AG09309 (cell line): ENCODE measurements at places on chromosomes 5 and 9.

GRCh38 chr5:75617736-75618352 is 6.6 kb downstream of the ANKDD1B start:
- DNase-seq = no peak

DNA sequence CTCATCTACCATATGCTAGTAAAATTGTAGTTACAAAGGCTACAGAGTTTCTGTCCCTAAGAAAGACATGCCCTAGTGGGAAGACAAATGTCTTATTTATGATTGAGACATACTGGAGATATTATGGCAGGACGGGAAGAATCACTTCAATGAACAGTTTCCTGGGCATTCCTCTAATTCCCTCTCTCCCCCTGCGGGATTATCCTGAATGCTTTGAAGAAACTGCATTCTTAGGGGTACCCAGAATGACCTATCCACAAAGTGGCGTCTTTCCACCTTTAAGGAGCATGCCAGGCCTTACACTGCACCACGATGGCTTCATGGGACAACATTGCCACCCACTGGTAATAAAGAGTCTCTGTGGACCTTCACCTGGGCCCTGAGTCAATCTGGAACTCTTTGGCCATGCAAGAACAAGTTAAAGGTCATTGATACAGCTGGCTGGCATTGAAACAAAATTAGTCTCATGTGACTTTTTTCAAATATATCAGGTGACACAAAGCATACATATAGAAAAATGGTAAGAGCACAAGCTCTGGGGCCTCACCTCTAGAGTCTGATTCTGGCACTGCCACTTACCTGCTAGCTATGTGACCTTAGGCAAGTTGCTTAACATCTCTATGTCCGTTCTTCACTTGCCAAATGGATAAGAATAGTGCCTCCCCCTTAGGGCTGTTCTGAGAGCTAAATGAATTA is 32.0 kb downstream of the ANKRD55 start:
- DNase-seq = peak; percentile 40

DNA sequence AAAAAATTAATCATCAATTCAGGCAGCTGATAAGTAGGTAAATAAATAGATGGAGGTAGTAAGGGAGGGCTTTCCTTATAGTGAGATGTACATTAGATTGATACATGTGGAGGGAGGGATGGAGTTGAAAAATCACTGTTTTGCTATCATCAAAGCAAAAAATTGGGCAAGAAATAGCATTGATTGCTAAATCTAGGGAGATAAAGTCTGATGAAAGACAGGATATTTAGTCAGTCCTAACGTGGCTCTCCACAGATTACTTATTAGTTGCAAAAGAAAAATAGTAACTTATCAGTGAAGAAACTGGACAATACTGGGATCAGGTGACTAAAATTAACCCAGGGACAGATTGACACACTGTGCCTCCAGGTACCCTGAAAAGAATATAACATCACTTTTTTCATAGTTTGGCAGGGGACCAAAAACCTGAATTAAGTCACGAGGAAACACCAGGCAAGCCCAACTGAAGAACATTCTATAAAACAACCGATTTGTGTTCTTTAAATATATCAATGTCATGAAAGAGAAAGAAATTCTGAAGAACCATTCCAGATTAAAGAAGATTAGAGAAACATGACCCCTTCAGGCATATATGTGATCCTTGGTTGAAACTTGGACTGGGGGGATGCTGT is 27.1 kb upstream of the GOLPH3 start:
- DNase-seq = no peak

DNA sequence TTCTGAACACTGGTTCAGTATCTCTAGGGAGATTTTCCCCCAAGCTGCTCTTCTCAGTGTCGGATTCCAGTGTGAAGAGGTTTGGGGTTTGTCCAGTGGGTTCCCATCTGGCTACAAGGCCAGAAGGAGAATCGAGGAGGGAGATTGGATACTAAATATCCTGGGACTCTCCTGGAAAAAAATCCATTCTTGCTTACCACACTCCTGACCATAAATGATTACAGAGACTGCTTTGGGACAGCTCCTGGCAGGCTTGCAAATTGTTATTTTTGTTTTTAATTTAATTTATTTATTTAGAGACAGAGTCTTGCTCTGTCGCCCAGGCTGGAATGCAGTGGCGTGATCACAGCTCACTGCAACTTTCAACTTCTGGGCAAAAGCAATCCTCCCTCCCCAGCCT is 4.7 kb upstream of the SUSD1 start:
- DNase-seq = no peak

DNA sequence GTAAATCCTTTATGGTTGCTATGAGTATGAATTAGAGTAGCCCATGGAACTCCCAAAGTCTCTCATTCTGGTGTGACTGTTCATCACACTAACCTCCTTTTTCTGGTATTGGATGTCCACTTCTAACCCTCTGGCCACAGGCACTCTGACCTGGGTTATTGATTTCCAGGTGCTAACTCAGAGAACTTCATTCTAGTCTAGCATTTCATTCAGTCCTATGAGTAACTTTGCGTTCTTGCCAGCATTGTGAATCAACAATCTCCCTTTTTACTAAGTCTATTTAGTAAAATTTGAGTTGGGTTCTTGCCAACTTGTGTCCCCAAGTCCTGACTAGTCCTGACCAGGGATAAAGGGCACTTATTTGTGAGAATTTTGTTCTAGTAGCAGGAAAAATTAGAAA is 103.5 kb downstream of the SNX18 start:
- DNase-seq = no peak

- no peak for DNase-seq
Measured at GRCh38 chr5:67199859-67200258, 3.3 kb upstream of the CD180 start.

GRCh38 chr5:172845154-172845553 is 11.1 kb downstream of the ERGIC1 start:
- DNase-seq = no peak

DNA sequence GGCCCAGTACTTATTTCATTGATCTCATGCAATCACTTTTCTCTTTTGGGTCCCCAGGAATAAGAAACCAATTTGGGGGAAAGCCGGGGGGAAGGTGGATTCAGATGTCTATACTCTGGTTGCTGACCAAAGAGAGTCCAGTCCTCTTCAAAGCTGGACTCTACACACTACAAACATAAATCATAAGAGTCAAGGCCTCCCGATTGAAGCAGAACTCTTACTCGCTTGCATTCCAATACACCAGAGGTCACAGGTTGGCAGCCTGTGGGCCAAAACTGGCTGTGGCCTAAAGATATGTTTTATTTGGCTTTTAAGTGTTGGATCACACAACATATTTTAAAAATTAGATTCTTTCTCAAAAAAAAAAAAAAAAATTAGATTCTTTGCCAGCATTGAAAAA is 311.4 kb upstream of the MSX2 start:
- no peak for DNase-seq

- DNase-seq = no peak
Measured at GRCh38 chr9:134730011-134730760, 88.6 kb downstream of the COL5A1 start.

DNA sequence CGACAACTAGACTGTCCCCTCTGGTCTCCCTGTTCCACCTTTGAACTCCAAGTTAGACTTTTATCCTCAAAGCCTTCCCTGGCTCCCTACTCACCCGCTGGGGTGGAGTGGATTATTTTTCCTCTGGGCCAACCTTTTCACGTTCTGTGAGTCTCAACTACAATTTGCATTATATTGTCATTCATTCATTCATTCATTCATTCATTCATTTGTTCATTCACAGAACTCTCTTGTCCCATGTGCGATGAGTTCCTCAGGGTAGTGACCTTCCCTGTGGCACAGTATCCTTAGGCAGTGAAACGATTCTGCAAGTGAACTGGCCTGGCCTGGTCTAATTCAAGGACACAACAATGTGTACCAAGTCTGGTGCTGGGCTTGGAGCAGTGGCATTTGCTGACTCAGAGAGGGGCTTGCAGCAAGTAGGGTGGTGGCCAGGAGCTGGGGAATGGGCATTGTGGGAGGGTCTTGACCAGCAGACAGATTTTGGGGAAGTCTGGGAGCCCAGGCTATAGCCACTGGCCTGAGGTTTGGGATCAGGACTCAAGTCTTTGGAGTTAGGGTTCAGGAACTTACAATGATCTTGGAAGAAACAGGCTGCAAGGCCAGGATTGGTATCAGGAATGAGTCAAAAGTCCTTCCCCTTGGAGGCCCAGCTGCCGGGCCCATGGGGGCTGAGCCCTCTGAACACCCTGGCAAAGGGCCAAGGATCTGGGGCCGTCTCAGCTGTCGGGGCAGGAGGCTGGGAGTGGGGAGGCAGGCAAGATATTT is 37.2 kb upstream of the COL15A1 start:
- DNase-seq = no peak

GRCh38 chr9:34375901-34376595 is 650 bp downstream of the MYORG start:
- DNase-seq = no peak

GRCh38 chr5:171725205-171725601 is 60.4 kb upstream of the SMIM23 start:
- DNase-seq = no peak

DNA sequence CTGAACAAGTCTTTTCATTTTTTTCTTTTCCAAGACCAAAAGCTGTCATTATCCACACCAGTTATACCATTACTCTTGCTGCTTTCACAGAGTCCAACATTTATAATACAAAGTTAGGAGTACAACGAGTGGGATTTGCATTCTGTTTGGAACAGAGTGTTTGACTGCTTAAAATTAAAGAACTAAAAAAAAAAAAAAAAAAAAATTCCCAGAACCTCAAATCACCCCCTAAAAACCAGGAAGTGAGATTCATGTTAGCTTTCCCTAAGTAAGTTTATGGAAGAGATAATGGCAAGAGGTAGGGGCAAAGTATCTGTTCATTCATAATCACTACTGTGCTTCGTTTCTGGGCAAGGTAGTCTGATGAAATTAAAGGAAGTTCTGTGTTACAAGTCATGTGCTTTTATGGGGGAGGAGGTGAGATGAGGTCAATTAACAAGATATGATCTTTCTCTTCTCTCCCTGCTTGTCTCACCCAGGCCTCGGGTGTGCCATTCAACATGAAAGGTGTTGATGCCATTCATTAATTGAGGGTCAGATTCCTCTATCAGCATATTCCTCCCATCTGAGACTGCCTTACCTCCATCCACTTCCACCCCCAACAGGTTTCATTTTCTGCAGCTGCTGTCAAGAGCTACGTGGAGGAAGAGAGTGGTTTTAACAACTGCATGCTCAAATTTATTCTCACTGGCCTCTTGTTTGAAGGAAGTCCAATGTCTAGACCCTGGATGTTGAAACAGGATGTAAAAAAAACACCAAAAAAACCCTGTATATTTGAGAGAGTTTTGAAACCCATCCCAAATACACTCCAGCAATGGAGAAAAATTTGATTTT is 58.1 kb downstream of the MARCHF3 start:
- no peak for DNase-seq

DNA sequence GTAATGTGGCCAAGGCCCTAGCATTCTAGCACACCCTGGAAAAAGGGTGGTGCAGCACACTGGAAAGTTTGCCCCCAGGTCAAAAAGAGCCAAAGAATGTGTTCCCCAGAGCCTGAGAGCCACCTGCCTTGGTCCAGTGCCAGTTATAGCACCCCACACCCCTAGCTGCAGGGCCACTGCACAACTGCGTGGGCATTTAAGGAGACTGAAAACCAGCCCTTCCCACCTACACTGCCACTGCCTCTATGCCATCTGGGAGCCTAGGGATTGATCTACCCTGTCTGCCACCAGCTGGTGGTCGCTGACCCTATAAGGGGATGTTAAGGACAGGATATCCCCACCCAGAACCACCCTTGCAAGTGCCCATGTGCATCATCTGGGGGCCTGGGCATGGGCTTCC is 38.2 kb upstream of the PTPRD start:
- DNase-seq = no peak

DNA sequence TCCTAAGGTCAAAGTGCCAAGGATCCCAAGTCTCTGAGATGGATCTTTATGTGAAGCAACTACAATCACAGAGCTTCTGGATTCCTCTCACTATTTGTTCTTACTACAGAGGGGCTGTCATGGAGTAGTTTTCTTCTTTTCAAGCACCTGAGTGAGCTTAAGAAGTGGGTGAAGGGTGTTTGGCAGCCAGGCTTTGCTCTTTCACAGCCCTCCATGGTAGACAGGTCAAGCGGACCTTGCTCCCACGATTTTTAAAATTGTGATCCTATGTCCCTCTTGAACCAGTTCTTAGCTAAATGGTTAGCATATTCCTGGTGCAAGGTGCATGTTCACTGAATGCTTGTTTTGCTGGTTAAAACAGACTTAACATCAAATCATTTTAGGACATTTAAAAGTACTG is 332.2 kb downstream of the GADD45G start:
- no peak for DNase-seq

DNA sequence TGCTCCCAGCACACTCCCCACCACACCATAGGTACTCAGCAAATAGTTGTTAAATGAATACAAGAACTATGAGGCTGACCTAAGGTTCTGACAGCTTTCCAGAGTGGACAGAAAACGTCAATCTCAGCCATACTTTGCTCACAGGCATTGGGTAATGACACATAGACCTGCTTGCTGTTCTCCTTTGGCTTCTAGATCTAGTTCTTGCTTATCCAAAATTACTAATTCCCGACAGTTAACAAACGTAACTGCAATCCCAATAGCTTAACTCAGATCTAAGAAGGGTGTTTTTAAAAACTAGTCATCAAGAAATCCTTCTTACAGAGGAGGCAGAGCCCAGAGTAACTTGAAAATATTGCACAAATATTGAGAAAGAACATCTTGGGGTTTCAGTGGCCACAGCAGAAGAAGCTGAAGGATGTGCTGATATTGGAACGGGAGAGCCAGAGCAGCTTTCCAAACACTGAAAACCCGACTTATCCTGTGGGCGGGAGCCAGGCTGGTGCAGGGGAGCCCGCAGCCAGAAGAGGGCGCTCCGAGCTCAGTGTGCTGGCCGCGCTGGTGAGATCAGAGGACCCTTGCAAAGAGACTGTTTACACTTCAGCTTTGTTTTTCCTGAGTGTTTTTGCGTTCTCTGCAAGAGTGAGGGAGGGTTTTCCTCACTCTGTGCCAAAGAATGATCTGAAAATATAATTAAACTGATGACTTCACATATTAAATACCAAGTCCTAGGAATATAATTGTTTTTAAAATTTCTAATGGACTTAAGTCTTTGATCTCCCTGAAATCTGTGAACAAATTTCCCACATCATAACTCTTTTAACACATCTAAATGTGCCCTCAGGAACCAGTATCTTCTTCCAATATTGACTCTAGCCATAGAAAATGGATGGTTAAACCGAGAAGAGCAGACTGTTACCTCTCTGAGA is 30.3 kb downstream of the FGF1 start:
- peak; percentile 67 for DNase-seq

- DNase-seq = no peak
Measured at GRCh38 chr5:74095871-74096270, 469.9 kb downstream of the ARHGEF28 start.
